Caco-2 (cell line): ENCODE measurements at places on chromosomes 7 and 10. TPM values are rescaled to one million over a fixed set of nuclear protein-coding genes. Genes with fewer than 3 reads are reported as not detected.

DNA sequence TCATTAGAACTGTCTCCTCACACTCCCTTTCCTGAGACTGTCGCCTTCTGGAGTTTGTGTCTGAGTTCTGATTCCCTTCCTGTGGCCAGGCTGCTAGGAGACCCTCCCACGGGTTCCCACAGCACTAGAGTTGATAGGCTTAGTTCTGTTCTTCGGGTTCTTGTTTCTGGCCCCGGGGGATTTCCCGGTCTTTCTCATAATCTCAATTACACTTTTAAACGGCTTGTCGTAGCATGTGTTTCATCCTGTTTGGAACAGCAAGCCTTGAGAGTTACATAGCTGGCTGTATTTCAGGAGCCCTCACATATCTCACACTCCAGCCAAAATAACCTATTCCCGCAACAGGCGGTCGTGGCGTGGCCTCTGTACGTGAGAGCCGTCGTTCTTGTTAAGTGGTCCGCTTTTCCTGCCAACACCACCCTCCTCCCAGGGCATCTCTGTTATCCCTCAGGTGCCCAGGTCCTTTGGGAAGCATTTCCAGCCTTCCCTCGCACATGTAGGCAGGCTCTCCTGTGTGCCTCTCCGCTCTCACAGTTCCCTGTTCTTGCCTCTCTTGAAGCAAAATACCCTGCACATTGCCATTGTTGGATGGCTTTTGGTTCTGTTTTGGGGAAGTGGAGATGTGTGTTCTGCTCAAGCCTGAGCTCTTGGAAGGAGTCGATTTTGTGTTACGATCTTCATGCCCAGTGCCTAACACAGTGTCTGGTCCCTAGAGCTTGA is 46.0 kb downstream of the CDC123 start:
- no peak for DNase-seq

GRCh38 chr7:119720541-119720940 is 552.4 kb upstream of the KCND2 start:
- no peak for DNase-seq

- no peak for DNase-seq
Measured at GRCh38 chr10:63164166-63164623, 31.1 kb downstream of the NRBF2 start.

DNA sequence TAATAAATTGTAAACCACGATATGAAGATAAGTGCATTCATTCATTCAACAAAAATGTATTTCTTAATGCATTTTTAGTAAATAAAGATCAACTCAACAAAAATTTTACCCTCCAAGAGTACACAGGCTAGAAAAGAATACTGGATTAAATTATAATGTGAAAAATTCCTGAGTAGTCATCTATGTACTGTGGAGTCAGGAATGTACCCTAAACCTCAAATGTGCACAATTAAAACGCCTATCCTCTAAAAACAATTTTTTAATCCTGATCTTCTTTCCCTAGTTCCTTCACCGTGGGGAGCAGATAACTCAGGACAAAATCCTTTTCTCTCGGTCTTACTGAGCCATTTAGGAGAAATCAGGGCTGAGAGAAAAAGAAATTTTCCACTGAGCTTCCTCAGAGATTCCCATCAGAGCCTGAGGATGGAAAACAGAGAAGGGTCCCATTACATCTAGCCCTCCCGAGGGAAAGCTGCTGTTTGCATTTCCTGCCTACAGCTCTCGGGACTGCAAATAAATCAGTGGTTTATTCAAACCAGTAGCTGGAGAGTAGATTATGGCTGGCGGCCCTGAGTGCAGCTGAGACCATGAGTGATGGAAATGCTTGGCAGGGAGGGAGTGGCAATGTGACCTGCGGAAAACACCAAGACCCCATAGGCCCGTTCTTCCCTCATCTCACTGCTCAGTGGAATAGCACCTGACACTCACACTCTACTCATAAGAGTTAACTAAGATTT is 7.4 kb downstream of the TAS2R40 start:
- no peak for DNase-seq

DNA sequence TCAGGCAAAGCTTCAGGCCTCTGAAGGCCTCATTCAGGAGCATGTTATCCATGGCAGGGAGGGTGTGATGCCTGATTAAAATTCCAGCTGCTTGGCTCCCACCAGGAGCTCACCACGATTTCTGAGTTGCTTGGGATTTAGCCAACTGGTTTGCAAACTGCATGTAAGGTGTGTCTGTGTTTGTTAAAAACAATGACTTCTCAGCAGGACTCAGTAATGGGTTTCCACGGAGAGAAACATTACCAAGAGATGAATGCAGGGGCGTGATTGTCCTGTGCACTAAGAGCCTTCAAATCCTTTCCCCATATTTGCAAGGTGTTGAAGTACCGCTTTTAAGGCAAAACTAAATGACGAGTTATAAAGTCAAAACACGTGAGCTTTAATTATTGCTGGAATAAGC is 88.8 kb upstream of the BTBD16 start:
- no peak for DNase-seq

- no peak for DNase-seq
Measured at GRCh38 chr7:17043012-17043877, 161.5 kb upstream of the AGR3 start.

DNA sequence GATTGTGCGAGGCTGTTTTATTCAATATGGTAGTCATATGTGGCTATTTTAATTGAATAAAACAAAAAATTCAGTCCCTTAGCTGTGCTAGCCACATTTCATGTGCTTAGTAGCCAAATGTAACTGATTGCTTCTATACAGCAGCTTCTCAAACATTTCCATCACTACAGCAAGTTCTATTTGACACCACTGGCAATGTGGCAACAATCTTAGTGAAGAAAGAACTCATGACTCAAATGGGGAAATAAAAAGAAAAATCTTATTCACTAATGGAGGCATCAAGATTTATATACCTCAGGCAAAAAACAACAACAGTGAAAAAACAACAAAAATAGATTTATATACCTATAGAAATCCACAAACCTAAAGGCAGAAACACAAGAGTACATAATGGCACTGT is 17.9 kb downstream of the SEM1 start:
- DNase-seq = no peak

GRCh38 chr7:106841896-106842390 is 23.1 kb upstream of the PIK3CG start:
- no peak for DNase-seq

DNA sequence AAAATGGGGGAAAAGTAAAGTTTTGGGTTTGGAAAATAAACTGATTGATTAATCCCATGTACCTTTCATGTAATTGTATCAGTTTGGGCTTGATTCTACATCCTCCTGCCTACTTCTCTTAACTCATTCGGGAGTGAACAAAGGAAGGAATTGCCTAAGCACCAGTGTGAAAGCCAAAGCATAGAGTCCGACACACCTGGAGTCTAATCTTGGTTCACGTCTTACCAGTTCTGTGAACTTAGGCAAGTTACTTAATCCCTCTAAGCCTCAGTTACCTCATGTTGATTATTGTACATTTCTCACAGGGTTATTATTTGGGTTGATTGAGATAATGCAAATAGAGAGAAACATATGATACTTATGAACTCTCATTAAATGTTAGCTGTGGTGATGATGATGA is 41.1 kb upstream of the PRPS1L1 start:
- no peak for DNase-seq

GRCh38 chr7:87876869-87877234 is 559 bp downstream of the DBF4 start:
- peak; percentile 65 for DNase-seq

The PTPRZ1 gene
- total RNA-seq = 0.39 TPM in 1 of 2 replicates, not detected in the other

The SLC26A5 gene
- total RNA-seq = 1.1 and 1.5 TPM in 2 replicates

- no peak for DNase-seq
Measured at GRCh38 chr10:30215141-30215540, 133.9 kb downstream of the MTPAP start.

The MACC1 gene
- total RNA-seq = 87.7 and 96.7 TPM in 2 replicates
